CD4-positive, alpha-beta T cell treated with Interleukin-6 for 4 hours (primary cell): ENCODE measurements at places on chromosomes 12 and 14.

DNA sequence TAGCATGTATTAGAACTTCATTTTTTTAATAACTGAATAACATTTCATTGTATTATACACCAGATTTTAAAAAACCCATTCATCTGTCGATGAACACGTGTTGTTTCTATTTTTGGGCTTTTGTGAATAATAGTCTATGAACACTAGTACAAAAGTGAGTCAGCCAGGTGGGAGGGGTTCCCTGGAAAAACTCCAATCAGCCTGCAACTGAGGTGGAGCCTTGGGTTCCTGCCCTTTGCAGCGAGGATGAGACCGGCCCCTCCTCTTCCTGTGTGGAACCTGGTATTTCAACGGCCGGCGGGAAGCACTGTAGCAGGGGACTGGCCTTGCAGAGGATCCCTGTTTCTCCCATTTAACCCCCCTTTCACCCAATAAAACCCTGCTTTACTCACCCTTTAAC is 56.1 kb downstream of the LMNTD1 start:
- DNase-seq = peak; percentile 1

- DNase-seq = no peak
Observed at GRCh38 chr12:80017261-80017870, 82.0 kb upstream of the OTOGL start.

DNA sequence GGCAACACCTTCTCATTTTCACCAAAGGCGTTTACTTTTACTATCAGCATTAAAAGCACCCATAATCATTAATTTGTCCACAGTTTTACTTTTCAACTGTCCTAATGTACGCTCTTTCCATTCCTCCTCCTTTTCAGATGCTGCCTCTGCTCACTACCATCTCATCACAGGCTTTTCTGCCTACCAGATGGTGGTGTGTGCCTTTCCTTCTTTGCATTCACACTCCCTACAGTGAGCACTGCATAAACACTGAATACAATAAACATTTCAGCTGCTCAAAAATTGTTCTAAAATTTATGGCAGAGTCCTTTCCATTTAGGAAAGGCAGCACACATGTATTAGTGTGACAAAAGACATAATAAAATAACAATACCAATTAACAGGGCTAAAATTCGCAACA is 435.7 kb downstream of the GXYLT1 start:
- no peak for DNase-seq

DNA sequence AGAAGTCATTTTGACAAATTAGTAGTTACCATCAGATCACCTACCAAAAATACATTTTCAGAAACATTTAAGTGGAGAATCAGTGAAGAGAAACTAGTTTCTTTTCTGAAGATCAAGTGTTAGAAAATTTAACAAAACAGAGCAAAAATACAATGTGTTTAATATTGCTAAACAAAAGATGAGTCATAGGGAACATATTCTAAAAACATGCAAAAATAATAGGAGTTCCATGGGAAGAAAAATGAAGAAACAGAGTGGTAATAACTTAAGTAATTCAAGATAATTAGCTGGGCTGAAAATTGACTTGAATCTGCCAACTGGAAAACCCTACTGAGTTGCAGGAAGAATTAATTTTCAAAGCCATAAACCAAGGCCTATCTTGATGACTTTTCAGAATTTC is 111.5 kb upstream of the KITLG start:
- no peak for DNase-seq

DNA sequence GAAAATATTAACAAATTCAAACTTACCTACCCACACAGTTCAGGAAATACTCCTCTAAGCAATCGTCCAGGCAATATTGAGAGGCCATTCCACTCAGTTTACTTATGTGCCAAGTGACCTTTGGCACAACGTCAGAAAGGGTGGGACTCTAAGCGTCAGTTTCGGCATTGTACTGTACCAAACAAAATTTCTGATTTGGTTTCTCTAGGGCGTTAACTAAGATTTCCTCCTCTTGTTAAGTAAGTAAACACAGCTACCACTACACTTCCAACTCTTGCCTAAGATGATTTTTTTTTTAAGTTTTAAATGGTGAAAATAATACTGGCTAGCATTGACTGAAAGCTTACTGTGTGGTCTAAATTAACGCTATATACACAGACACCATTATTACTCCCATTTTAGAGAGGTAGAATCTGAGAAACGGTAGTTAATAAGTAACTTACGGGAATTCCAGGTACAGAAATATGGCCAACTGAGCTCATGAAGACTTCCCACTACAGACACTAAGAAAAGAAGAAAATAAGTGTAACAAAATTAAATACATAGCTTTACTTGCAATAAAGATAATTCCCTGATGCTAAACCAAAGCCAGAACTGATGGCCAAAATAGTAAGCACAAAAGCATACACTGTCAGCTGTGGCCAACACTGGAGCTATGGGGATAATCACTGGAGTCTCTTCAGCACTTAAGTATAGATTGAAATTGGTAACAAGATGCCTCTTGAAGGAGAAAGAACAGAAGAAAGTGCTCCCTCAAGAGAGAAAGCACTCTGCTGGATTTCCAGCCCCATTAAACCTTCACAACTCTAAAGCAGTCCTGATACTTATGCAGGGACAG is 76.1 kb downstream of the EPS8 start:
- no peak for DNase-seq

- DNase-seq = no peak
Observed at GRCh38 chr12:60391791-60392190, 796.0 kb downstream of the SLC16A7 start.
